ENCODE measurements at places on chromosomes 2 and 18.

- no peak for DNase-seq
Observed at GRCh38 chr18:24342347-24342746, 55.3 kb downstream of the OSBPL1A start.

DNA sequence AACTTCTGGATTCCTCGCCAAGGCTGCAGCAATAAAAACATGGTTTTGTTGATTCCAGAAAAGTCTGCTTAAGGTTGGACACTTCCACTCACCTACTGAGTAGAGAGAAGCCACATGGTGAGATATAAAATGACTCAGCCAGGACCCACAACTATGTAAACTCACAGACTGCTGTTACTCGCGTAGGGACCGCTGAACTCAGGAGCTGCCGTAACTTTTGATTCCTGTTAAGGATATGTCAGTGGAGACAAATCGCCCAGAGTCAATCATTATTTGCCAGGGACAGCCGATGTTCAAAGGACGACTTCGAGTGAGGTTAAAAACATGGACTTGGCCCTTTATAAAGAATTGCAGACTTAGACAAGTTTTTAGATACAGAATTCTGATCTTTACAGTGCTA lies 25.6 kb downstream of the CYB5A start:
- DNase-seq: no peak

- DNase-seq: no peak
Observed at GRCh38 chr18:79625195-79625923, 54.2 kb upstream of the CTDP1 start.

GRCh38 chr2:47010176-47010575 lies 94.6 kb upstream of the MCFD2 start:
- DNase-seq: no peak

GRCh38 chr2:637804-638203 lies 39.4 kb downstream of the TMEM18 start:
- no peak for DNase-seq

- DNase-seq: no peak
Observed at GRCh38 chr2:54523324-54523959, 67.3 kb downstream of the SPTBN1 start.

DNA sequence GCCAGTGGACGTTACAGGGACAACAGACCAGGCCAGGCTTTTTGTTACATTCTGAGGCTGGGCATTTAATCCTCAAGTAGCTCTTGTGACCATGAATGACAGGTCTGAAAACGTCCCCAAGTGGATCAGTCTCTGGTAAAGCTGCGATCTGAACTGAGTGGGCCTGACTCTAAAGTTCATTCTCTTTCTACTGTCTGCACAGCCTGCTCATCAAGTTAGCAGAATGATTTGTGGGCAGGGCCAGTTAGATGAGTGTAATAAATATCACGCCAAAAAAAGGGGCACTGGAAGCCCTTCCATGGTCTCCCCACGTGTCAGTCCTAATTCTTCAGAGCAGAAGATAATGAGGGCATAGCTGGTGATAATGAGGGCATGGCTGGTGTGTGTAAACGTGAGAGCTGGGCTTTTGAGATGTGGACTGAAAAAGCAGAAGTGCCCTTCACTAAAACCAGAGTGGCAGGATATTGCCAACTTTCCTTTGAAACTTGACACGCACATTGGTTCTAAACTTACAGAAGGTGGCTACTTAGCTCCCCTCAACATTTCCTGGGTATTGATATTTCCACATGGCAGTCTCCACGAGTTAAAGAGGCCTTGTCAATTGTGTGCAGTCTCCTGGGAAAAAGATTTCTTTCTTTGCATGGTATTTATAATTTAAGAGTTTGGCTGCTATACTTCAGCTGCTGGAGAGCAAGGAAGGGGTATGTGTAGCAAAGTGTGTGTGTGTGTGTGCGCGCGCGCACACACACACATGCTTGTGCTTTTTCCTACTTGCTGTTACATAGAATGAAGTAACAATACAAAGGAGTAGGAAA lies 72.7 kb upstream of the LYPD6B start:
- DNase-seq: no peak

DNA sequence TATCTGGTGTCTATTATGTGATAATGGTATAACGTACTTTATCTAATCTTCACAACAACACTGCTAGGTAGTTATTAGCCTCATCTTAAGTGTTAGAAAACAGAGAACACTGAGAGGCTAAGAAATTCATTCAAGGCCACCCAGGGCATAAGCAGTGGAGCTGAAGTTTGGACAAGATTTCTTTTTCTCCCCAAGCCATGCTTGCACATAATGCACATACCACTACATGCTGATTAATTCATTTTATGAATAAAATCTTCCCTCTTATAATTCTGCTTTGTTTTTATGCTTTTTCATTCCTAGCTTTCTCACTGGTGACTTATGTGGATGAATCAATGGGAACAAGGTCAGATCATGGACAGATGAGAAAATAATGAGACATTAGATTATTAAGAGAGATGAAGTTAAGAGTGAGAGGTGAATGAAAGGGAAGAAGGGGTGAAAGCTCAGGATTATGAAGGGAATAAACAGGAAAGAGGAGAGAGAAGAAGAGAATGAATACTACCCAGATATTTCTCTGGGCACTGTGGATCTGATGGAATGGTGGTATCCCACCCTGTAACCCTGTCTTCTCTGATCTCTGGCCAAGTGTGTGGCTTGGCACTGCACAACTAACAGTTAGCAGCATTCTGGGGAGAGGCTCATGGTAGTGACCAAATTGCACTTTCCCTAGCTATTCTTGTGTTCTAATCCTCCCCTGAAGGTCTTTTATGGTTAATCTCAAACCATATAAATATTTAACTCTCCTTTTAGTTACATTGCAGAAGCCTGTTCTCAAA lies 17.7 kb upstream of the GALNT3 start:
- no peak for DNase-seq

GRCh38 chr2:46850742-46851141 lies 64.9 kb downstream of the MCFD2 start:
- no peak for DNase-seq

GRCh38 chr2:25979001-25979400 lies 3.3 kb downstream of the KIF3C start:
- no peak for DNase-seq

- no peak for DNase-seq
Observed at GRCh38 chr18:56431551-56431950, 206.8 kb downstream of the TXNL1 start.

GRCh38 chr2:99888617-99889016 lies 253.8 kb downstream of the AFF3 start:
- DNase-seq: no peak

GRCh38 chr2:225494100-225494459 lies 94.6 kb downstream of the NYAP2 start:
- DNase-seq: no peak

DNA sequence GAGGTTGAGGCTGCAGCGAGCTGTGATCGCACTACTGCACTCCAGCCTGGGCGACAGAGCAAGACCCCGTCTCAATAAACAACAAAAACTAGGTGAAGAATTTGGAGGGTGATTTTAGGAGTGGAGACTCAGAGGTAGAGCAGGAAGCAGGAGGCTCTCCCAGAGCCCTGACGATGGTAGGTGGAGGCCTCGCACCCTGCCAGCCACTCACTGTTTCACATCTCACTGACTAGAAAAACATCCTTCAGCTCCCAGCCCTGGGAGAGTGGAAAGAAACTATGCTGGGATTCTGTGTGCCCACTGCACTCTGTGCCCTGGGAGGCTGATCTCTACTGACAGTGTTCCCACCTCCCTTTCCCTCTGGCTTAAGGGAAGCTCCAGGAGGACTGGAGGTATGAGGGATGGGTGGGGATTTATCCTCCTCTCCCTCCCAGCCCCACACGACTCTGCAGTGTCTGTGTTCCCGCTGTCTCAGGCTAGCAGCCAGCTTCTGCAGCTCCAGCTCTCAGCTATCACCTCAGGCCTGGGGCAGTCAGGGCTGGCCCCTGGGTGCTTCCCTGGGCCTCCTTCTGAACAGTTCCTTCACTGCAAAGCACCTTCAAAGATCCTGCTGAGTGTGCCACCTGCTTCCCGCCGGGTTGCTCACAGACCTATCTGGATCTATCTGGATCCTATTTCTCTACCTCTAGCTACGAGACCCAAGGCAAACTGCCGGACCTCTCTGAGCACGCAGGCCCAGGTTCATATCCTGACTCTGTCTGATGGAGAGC lies 9.6 kb downstream of the CIB4 start:
- DNase-seq: no peak

DNA sequence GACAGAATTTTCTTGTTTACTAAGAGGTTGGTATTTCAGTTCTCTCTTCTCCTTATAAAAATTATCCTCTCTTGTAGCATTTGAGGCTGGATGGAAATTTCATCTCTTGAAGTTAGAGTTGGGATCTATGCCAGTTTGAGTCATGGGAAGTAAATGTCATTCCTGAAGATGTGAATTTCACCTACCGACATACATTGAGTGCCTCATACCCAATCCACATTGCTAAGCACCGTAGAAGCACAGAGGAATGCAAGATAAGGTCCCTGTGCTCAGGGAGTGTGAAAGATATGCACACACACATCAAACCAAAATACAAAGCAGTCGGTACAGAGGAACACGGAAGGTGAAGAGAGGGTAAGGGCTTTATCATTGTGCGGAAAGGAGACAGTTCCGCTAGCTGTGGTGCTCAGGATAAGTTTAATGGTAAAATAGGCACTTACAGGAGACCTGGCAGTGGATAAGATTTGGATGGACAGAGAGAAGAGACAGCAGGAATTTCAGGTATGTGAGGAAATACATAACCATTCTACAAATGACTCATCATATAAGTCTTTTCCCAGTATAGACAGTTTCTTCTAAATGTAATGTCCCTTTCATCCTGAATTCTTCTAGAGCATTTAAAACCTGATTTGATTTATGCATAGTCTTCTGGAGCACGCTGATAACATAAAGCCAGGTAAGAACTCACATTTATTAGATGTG lies 205.3 kb upstream of the ST6GAL2 start:
- DNase-seq: no peak

DNA sequence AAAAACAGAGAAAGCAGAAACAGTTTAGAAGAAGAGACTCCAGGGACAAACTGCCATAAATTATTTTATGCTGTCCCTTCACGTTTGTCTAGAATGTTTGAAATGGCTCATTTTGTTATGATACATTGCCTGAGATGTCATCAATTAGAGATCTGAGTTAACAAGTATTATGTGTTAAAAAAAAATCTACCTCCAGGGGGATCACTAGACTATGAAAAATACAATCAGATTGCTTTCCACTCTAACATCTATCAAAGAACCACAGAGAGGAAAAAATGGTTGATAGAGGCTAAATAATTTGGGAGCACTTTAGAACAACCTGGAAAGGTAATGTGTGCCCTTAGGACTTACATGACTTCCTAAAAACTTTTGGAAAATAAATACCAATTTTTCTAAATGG lies 103.8 kb upstream of the CCDC150 start:
- DNase-seq: no peak

DNA sequence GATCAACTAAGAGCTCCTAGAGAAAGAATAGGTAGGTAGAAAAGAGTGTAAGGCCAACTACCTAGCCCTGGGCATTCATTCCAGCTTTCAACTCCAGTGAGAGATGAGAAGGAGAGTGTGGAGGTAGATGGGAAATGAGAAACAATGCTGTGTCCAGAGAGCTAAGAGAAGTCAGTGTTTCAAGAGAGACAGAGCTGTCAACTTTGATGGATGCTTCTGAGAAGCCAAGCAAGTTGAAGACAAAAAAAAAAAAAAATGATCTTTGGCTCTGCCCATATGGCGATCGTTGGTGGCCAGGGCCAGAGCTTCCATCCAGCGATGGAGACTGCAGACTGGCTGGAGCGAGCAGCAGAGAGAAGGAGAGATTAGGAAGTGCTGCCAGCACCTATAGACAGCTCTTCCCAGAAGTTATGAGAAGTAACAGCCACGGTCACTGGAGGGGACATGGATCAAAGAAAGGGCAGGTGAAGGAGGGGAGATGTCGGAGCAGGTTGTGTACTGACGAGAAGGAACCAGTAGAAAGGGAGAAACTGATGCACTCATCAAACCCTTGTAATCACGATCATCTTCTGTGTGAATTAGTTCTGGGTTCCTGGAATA lies 112.4 kb upstream of the PPP1CB start:
- no peak for DNase-seq

DNA sequence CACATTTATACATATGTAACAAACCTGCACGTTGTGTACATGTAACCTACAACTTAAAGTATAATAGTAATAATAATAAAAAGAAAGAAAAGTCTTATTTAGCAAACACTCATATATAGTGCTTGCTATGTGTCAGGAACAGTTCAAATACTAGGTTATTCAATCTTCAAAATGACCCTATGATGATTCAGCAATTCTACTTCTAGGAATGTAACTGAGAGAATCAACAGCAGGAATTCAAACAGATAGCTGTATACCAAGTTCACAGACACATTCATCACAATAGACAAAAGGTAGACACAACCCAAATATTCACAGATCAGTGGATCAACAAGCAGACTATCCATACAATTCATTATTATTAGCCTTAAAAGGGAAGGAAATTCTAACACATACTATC lies 69.5 kb downstream of the MYO5B start:
- DNase-seq: no peak

- no peak for DNase-seq
Observed at GRCh38 chr2:57278451-57278850, 768.2 kb upstream of the VRK2 start.

- no peak for DNase-seq
Observed at GRCh38 chr2:134712299-134712698, 6.5 kb downstream of the TMEM163 start.

DNA sequence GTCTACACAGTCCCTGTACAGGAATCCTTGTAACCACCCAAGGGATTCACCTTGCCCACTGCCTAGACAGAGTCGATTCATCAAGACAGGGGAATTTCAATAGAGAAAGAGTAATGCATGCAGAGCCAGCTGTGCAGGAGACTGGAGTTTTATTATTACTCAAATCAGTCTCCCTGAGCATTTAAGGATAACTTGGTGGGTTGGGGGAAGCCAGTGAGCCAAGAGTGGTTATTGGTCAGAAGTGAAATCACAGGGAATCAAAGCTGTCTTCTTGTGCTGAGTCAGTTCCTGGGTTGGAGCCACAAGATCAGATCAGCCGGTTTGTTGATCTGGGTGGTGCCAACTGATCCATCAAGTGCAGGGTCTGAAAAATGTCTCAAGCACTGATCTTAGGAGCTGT lies 17.8 kb upstream of the FAM98A start:
- DNase-seq: no peak

DNA sequence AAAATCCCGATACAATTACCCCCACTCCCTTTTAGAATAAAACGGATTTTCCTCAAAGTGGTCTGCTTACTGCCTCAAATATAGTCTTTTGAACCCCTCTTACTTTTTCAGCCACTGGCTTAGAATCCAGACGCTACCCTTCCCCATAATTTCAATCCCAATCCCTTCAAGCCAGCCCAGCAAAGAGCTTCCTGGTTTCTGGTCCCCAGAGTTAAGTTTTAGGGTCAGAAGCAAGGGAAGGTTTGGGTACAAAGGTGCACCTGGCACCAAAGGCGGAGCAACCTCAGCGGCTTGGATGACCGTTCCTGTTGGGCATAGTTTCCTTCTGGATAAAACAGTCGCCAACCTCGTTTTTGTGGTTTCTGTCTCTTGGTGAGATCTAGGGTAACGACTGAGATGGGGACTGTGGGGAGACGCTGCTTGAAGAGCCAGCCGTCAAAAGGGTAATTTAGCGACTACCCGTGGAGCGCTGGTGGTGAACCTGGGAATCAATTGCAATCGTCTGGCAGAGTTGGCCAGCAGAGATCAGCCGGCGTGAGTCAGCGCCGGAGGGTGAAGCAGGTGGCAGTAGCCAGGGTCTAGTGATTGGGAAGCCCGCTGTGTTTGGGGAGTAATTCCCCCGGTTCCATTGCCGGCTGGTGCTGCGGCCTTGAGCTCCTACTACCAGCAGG lies 1.6 kb downstream of the FEV start:
- no peak for DNase-seq

All from esophagus squamous epithelium (tissue), 5 donors.